ENCODE measurements at places on chromosomes 1 and 21. TPM values are rescaled to one million over a fixed set of nuclear protein-coding genes. Genes with fewer than 3 reads are reported as not detected.

DNA sequence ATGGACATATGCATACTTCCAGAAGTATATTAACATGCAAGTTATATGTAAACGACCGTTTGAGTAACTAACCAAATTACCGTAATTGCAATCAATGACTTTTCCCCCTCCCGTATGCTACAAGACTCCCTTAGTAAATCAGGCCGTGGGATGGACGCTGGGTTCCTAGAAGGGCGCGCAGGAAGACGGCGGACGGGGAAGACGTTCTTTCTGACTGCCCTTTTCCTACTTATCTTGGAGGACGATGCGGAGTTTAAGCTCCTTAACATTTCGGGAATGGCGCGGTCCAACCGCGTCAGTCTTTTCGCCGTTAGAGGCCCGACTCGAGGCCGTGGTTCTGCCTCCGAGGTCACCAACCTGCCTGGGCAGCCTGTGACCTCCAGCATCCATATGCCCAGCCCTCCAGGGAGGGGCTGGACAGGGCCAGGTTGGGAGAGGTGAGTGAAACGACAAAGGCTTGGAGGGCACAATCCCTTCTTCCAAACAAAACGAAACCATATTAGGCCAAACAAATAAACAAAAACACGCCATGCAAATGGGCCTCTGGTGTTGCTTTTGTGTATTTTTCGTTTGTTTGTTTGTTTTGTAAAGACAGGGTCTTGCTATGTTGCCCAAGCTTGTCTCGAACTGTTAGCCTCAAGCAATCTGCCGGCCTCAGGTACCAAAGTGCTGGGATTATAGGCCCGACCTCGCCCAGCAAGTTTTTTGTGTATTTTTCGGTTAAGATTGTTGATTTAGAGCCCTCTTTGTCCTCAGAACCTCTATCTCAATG is 873 bp upstream of the PI4KB start:
- DNase-seq = no peak

DNA sequence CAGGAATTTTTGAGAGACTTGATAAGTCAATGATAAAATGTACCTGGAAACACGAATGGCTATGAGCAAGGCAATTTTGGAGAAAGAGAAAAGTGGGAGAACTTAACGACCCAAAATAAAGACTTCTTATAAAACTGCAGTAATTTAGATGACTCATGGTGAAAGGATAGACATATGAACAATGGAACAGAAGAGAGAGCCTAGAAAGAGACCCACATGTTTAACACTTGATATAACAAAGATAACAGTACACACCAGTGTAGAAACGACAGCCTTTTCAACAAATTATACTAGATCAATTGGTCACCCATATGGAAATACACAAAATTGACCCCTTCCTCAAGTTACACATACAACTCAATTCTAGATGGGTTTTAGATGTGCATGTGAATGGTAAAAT is 117.5 kb upstream of the GALNT2 start:
- DNase-seq = no peak

The KLHL12 gene
- total RNA-seq = 17.9 TPM

The WLS gene
- not detected for total RNA-seq
